CD4-positive, alpha-beta T cell treated with Interferon gamma for 1 hour (primary cell): ENCODE measurements at places on chromosomes 7 and 10.
A peak's percentile ranks its signal among the peaks of the same experiment; 100 is the strongest.

GRCh38 chr7:2248984-2249694 lies 7.1 kb downstream of the NUDT1 start:
- peak; percentile 36 for DNase-seq

GRCh38 chr7:127764681-127765080 lies 112.7 kb downstream of the SND1 start:
- no peak for DNase-seq

- DNase-seq = no peak
Measured at GRCh38 chr10:4888236-4888635, 62.2 kb downstream of the AKR1E2 start.

DNA sequence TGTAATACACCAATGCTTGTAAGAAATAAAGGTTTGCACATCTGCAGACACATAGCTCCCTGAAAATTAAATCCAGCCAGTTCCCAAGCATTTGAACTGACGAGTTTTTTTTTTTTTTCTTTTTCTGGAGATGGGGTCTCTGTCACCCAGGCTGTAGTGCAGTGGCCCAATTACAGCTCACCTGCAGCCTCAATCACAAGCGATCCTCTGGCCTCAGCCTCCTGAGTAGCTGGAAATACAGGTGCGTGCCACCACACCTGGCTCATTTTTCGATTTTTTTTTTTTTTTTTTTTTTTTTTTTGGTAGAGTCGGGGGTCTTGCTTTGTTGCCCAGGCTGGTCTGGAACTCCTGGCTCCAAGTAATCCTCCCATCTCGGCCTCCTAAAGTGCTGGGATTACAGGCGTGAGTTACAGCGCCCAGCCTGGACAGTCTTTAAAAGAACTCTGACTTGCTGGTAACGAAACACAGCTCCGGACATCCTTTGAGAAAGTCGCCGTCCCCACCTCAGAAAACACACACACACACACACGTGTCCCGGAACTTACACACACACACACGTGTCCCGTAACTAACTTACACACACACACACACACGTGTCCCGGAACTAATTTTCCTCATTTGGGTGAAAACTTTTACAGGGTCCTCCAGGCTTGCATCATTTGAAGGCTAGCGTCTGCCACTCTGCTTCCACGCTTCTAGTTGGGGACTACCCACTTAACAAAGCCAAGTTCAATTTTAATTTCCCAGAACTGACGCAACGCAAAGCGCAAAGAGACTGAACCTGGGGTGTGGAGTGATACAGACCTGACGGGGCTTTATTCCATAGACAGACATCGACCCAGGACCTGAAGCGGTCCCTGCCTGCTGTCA lies 18.6 kb downstream of the OCM2 start:
- DNase-seq = peak; percentile 17

- DNase-seq = no peak
Measured at GRCh38 chr7:29878081-29878688, 71.9 kb downstream of the WIPF3 start.

- DNase-seq = no peak
Measured at GRCh38 chr7:85010306-85010705, 176.6 kb downstream of the SEMA3D start.

GRCh38 chr10:23158370-23158769 lies 33.7 kb upstream of the PTF1A start:
- DNase-seq = peak; percentile 14

DNA sequence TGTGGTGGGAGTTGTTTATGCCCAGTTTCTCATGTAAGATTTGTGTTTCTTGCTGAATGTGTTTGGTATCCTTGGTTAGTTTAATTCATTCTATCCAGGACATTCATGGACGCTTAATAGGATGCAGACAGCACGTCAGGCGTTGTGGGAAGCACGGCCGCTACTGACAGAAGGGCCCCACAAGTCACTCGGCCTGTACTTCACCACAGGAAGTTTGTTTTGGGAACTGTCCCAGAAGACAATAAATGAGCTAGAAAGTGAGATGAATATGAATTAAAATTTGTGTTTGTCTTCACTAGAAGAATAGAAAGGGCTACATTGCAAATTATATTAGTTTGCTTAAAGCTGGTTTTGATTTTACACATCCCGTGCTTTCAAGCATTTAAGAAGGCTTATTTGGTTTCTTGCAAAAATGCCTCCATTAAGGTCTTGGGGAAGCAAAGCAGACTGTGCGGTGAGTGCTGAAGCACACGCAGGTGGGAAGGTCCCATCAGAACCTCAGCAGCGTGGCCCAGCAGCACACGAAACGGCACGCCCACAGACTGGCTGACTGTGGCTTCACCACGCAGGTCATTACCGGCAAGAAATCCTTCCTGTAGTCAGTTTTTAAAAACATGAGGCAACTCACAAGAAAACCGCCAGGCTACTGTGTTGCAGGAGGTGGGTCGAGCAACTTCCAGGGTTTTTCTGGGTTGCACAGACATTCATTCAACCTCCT lies 74.1 kb downstream of the VIPR2 start:
- DNase-seq = no peak
